ENCODE measurements at places on chromosomes 1 and 21. TPM values are rescaled to one million over a fixed set of nuclear protein-coding genes. Genes with fewer than 3 reads are reported as not detected.

DNA sequence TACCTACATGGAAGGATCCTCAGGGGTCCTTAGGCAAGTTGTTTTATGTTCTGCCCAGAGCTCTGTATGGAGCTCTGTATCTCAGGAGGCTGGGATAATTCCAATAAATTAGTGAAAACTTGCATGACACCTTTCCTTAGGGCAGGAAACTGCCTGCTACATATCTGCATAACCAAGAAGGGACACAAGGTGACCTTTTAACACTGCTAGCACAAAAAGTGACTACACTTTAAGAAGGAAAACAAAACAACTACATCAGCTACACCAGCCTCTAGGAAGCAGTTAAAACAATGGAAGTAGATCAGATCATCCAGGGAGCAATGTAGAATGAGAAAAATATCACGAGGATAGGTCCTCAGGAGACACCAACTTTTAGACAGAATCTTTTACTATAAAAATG lies 93.9 kb downstream of the TNFSF18 start:
- DNase-seq = no peak

DNA sequence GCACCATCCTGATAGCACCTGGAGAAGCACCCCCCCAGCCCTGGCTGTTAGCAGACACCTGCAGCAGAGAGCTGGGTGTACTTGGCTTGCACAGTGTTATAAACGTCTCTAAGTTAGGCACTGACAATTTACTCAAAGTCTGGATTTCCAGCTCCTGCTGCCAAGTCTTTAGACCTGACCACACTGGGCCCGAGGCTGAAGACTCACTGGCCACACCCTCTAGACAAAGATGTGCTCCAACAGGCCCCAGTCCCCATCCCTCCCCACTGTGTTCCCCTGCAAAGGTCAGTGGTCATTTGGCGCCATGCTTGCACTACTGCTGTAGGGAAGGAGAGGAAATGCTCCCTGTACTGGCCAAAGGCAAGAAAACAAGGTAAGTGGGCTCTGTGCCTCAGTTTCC lies 31.1 kb downstream of the PADI6 start:
- no peak for DNase-seq

- no peak for DNase-seq
Observed at GRCh38 chr1:42267904-42268303, 67.1 kb downstream of the FOXJ3 start.

The RHBG gene
- total RNA-seq = 1.7 TPM

- peak; percentile 24 for DNase-seq
Observed at GRCh38 chr1:218217040-218217439, 68.1 kb upstream of the RRP15 start.

GRCh38 chr1:204673909-204674649 lies 11.5 kb downstream of the LRRN2 start:
- DNase-seq = peak; percentile 67
